ENCODE measurements at places on chromosomes 16 and 17.

- no peak for DNase-seq
Measured at GRCh38 chr16:11256661-11257130, 692 bp upstream of the SOCS1 start.

- no peak for DNase-seq
Measured at GRCh38 chr17:56096026-56096810, 57.1 kb upstream of the ANKFN1 start.

GRCh38 chr16:23824909-23825308 is 10.9 kb upstream of the PRKCB start:
- DNase-seq: no peak

GRCh38 chr17:71740866-71741265 is 380.0 kb upstream of the SOX9 start:
- DNase-seq: no peak

DNA sequence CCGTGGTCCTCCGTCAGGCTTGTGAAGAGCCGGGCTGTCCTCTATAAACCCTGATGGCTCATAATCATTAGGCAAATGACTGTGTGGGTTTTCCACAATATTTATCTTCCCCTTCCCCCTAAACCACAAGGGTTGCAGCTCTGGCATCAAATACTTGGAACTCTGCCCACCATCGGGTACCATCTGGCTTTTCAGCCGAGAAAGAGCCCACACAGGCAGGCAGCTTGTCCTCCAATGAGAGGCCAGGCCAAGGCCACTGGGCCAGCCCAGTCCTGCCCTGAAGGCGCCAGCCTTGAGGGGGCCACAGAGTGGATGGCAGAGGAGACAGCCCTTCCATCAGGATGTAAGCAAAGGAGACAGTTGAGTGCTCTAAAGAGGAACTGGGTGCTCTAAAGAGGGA is 31.8 kb upstream of the NAT9 start:
- DNase-seq: no peak

DNA sequence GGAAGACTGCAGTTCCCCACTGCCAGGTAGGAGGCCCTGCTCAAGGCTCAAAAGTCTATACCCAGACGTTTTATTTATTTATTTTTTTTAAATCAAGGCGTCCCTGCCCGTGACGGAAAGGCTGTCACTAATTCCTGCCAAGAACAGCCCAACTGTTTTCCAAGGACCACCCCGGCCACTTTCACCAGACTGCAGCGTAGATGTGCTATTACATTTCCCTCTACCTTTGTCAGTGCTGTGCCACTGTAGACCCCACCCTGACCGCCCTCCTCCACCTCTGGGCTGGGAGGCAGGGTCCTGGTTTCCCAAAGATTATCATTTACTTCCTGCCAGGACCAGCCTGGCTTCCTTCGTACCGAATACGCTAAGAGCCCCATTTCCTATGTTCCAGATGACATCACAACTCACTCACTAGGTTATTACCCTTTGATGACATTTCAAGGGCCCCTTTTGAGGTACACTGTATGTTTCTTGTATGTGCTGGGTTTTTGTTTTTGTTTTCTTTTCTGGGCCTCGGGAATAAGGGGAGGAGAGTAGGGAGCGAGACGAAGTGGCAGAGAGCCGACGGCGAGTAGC is 6.3 kb upstream of the RNF227 start:
- DNase-seq: no peak

- DNase-seq: no peak
Measured at GRCh38 chr17:79874329-79874981, 35.2 kb upstream of the CBX4 start.
